RWPE1 (cell line): ENCODE measurements at places on chromosomes 2 and 18.
A peak's percentile ranks its signal among the peaks of the same experiment; 100 is the strongest.

DNA sequence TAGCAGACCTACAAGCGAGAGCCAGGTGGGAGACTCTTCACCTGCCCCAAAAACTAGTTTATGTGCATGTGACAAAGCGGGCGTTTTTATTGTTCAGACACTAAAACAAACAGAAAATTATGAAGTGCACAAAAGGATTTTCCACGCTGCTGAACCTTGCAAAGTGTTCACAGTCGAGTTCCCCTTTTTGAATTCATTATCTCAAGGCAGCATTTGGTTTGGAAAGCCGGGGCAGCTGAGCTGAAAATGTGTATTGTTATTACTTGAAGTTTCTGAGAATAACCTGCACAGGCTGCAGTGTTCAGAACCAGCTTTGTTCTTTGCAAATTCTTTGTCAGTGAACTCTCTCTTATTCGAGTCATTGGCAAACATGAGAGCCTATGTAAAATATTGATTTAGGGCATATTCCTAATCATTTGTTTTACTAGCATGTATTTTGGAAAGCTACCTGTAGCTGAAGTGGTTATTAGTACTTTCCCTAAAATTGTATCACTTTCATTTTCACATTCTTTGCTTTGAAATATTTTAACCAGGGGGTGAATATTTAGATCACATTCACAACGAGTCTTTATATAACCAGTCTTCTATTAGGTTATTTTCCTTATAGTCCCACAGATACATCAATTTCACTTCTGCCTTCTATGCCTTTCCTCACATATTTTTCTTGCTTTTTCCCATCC is 59.5 kb downstream of the LRRTM1 start:
- no peak for DNase-seq

DNA sequence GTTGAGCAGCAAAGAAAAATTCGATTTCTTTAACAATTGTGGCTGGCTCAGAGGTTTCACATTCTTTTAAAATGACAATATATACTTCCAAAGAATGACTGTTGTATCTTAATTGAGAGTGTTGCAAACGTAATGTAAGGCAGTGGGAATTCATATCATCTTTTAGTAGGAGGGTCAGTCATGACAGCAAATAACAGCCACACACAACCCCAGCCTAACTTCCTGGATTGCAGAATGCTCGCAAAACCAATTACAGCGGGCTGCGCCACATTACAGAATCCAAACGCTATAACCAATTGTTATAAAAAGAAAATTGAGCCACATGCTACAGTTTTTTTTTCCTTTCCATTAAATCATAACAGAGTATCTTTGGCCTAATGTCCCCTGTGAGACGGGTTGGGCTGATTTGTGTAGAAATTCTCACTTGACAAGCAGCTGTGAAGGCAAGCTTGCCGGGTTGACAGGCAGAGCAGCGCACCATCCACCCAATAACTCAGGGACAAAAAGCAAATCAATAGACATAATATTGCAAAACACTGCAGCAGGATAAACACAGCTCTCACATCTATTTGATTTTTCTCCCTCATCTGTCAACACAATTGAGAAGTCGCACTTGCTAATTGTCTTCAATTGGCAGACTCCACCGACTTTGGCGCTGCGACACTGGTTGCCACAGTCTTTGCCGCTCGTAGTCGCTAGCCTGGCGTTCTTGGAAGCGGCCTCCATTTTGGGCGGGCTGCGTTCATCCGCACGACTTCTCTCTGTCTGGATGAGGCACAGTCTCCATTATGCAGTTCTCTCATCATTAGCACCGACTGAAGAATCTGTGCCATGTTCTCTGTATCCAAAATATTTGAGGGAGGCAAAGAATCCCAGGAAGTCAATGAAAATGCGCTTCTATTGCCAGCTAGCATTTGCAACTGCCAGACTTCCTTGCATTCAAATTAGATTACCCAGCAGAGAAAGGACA is 95.0 kb upstream of the CCDC68 start:
- no peak for DNase-seq

DNA sequence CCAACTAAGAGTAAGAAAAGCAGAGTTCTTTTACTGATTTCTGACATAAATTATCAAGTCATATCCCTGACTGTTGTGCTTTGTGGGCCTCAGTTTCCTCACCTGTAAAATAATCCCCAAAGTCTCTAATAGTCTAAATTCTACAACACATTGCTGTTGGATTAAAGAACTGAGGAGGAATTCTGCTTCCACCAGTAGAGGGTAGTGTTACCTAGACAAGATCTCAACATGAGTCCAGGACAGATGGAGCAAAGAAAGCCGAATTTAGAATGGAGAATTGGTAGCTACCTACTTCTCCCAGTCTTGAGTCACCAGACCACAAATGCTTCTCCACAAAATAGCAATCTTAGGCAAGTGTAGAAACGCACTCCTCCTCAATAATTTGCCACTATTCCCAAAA is 462.5 kb upstream of the FSHR start:
- DNase-seq, result no peak

- DNase-seq, result peak; percentile 73
Measured at GRCh38 chr2:30026091-30027055, 105.0 kb upstream of the ALK start.

DNA sequence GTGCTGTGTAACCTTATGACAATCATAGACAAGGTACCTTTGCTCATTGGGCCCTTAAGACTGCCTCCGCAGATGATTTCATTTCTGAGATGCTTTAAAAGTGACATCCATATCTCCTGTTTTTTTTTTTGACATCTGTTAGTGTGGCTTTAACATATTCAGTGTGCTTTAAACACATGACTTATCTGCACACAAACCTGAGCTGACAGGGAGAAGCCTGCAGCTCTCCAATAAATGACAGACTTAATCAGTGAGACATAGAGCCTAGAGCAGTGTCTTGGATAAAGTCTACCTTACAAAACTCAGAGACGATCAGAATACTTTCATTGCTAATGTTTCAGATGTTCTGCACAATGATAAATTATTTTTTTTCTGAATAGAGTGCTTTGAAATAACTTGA is 130.7 kb downstream of the UBE2E3 start:
- no peak for DNase-seq

- DNase-seq, result no peak
Measured at GRCh38 chr2:9281145-9281544, 74.5 kb downstream of the ASAP2 start.

DNA sequence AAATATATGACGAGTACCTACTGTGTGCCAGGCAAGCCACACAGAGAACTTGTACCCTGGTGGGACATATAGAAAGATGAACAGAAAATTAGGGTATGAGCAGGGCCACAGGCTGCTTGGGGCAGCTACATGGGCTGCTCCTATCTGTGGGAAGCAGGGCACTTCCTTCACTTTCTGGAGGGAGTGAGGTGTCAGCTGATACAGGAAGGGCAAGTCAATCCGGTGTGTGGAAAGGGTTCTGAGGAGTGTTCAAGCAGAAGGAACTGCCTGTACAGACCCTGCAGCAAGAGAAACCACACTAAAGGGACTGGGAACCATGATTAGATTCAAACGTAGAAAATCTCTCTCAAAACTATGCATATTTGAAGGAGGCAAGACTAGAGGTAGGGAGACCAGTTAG is 58.6 kb upstream of the BCL11A start:
- DNase-seq, result no peak

- no peak for DNase-seq
Measured at GRCh38 chr2:168976034-168976654, 55.0 kb downstream of the ABCB11 start.

DNA sequence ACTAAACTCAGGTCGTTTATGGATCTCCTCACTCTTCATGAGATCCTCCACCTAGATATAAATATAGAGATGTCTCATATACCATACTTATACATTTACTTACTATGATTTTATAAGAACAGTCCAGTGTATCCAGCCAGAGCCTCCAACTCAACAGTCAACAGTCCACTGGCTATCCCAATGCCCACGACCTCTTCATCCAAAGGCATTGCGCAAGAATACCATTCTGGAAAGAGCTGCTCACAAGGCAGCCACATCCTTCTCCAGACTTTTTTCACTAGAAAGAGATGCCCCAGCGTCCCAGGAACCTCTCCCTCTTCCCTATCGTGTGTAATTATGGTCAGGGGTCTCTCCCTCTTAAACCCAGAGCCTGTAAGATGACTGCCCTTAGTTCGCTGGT is 448.8 kb downstream of the LRATD1 start:
- DNase-seq, result no peak

- DNase-seq, result peak; percentile 90
Measured at GRCh38 chr18:49561289-49562193, at the start of gene LIPG. LIPG (plus strand) TSS chr18:49562057; CDS start chr18:49562309, 252 bp downstream.

GRCh38 chr2:72676341-72677025 is 149.3 kb downstream of the EXOC6B start:
- DNase-seq, result no peak

- no peak for DNase-seq
Measured at GRCh38 chr18:25669741-25670140, 317.8 kb upstream of the ZNF521 start.

- no peak for DNase-seq
Measured at GRCh38 chr2:145344076-145344724, 824.3 kb upstream of the ZEB2 start.

DNA sequence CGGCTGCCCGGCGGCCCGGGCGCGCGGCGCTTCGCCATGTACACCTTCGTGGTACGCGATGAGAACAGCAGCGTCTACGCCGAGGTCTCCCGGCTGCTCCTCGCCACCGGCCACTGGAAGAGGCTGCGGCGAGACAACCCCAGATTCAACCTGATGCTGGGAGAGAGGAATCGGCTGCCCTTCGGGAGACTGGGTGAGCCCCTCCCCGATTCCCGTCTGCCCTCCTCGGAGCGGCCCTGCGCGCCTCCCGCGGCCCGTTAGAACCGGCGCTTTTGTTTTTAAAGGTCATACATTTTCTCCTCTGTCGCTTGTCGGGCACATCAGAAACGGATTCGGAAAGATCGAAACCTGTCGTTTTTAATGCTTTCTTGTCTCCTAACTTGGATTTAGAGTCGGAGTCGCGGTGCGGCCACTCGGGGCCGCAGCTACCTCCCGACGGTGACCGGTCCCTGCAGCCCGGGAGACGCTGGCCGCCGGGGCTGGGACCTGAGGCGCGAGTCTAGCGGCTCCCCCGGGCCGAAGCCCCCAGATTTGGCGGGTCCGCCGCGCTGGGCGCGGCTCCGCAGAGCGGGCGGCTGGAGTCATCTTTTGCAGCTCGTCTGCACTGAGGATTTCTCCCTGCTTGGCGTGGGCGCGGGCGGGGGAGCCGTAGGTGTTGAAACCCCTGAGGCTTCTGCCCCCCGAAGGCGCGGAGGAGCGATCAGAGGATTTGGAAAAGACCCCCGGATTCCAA is 519 bp downstream of the TTL start:
- DNase-seq, result peak; percentile 70

- DNase-seq, result no peak
Measured at GRCh38 chr18:6487968-6488367, 73.3 kb upstream of the L3MBTL4 start.

- DNase-seq, result no peak
Measured at GRCh38 chr2:221555494-221555846, 16.6 kb downstream of the EPHA4 start.

GRCh38 chr18:36078751-36079529 is 11.6 kb upstream of the RPRD1A start:
- DNase-seq, result no peak

GRCh38 chr18:58101291-58101794 is 57.3 kb downstream of the NEDD4L start:
- no peak for DNase-seq

DNA sequence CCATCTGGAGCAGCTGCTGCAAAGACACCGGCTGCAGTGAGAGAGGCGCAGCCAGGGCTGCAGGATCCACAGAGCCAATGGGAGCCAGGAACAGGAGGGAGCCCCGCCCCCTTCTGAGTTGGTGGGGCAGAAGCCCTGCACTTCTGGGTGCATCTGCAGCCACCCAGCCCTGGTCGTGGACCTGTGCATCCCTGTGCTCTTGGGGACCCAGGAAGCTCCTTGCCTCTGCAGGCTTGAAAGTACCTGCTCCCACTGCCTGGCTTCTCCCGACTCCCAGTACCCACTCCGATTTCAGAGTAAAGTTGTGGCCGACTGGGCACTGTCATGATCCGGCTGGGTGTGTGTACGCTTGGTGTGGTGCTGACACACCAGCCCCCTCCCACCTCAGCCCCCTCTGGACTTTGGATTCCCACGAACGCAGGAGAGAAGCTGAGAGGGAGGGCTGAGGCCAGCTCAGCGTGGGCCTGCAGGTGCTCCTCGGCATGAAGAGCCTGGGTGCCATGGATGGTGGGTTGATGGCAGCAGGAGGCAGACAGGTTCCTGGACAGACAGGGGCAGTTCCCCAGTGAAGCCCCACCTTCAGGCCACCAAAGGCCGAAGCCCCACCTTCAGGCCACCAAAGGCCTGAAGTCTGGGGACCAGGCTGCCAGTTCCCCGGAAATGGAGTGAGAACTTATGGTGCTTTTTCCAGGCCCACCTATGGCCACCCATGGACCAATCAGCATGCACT is 34.9 kb downstream of the LRRTM4 start:
- no peak for DNase-seq

- no peak for DNase-seq
Measured at GRCh38 chr2:195805283-195805976, 148.4 kb downstream of the SLC39A10 start.

DNA sequence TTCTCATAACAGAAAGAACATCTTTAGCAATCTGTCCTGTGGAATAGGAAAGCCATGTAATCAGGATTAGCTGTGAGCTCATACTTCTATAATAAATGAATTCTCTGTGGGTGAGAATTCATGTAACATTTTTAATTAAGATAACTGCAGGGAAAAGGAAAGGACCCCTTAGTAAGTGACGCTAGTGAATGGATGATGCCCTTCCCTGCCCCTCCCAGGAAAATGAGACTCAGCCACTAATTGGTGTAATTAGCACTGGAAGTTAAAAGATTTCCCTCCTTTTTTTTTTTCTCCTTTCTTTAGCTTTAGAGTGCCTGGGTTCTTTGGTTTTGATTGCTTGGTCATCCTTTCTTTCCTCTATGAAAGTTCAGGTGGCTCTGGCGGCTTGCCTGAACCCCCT is 90.3 kb downstream of the VWA3B start:
- DNase-seq, result no peak

DNA sequence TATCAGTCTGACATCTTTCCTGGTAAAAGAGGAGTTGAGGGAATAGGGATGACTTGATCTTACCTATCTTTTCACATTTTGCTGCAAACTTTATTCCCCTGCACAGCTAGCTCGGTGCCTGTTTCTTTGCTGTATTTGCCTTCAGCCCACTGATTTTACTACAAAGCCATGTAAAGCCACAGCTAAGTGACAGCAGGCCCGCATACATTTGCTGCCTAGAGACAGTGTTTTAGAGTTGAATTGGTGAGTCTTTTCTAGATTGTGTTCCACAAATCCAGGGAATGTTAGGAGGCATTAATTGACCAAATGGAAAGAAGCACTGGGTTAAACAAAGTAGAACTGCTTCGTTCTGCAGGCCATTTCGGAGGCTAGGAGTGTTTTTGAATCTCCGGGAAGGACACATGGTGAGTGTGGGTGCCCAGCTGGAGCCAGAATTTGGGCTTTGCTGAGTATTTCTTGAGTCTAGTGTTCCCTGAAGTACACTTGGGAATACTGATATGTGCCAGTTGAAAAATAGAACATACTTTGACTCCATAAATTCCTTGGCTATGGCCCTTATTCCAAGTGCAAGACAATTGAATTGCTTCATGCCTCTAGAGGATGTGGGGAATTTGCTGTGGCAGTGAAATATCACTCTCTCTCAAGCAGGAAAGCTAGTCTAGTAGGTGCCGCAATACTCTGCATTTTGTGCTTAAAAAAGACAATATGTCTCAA is 329.8 kb downstream of the PTPRM start:
- DNase-seq, result no peak
